CMK (cell line): ENCODE measurements at places on chromosomes 4 and X.

DNA sequence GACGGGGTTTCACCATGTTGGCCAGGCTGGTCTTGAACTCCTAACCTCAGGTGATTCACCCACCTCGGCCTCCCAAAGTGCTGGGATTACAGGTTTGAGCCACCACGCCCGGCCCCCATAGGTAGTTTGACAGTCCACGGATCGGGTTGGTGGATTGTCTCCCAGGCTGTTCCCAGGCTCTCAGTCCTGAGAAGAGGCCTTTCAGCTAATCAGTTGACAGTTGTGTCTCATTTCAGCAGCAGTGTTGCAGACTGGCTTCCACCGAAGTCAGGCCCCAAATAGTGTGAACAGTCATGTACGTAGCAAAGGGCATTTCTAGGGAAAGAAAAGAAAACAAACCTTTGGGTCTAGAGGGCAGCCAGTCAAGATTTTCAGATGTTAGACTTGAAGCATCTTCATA lies 102.4 kb upstream of the TLR3 start:
- DNase-seq, result no peak

DNA sequence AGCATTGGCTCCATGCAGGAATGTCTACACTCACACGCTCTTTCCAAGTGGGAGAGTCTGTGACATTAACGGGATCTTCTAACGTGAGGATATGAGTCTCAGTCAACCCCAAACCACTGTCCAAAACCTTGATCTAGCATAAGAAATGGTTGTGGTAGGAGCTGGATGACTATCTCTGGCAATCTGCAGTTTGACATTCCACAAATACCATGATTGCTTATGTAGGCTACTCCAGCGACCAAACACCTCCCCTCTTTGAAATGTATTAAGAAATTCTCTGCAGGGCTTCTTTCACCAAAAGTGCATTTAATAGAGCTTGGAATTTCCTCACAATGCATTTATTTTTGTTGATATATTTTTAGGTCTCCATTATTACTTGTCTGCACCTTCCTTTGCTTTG lies 14.1 kb upstream of the STX18 start:
- DNase-seq, result no peak

- DNase-seq, result no peak
Measured at GRCh38 chr4:39924014-39924413, 53.7 kb downstream of the PDS5A start.

DNA sequence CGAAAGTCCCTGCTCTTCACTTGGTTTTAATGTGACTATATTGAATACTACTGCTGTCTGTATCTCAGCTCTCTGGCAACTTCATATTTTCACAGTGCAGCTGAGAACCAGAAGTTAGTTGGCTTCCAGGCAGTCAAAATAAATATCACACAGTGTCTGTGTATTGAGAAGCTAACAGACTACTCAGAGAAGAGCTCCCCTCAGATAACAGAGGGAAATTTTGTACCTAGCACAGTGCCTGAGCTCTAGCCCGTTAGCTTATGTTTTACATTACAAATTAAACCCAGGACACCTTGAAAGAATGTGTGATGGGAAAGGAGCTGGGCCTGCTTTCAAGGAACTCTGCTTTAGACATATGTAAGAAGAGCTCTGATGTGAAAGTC lies 22.7 kb downstream of the JADE1 start:
- no peak for DNase-seq

DNA sequence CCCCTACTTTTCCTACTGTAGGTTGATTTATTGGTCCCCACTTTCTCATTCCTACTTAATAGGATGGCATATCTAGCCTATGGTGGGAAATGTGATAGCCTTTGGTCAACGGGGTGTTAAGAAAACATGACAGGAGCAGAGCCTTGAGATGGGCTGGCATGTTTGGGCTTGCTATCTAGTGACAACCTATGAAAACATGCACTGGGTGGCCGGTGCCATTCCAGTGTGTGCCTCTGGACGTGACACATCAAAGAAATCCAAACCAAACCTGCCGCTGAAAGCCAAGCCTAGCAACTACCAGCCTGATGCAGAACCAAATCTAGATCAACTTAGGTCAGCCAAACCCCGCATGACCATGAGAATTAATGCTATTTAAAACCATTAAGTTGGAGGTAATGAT lies 317.6 kb downstream of the DMD start:
- no peak for DNase-seq

GRCh38 chr4:38921151-38921550 lies 53.5 kb downstream of the FAM114A1 start:
- no peak for DNase-seq

- no peak for DNase-seq
Measured at GRCh38 chr4:76178296-76178695, 30.1 kb upstream of the NUP54 start.

- DNase-seq, result no peak
Measured at GRCh38 chr4:148857973-148858534, 415.8 kb upstream of the NR3C2 start.

- no peak for DNase-seq
Measured at GRCh38 chr4:111712093-111712677, 433.1 kb upstream of the FAM241A start.

DNA sequence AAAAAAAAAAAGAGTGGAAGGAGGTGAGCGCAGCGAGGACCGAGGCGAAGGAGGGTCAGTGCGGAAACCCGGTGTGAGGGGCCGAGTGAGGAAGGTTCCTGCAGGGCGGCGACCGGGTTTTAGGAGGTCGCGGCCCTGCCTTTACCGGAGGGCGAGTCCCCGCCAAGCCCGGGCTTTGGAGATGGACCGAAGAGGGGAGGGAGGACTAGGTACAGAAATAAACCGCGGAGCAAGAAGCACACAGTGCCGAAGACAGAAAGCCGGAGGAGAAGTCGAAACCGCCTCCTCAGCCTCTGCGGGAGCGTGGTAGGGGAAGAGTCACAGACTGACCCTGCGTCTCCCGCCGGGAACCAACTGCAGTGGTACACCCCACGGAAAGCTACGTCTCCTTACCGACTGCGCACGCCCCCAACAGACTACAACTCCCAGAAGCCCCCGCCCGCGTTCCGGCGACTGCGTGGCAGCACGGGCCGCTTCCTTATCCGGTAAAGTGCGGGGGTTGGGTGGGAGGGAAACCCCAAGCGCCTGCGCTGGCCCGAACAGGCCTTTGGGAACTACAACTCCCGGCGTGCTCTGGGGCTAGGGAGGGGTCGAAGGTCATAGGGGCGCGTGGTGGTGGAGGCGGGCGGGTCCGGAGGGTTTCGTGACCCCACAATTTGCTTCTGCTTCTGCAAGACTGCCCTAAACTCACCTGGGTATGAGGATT lies at the start of gene NFXL1:
TSS of gene NFXL1 (minus strand) at position 364 of the 706 bp plus-strand sequence. CDS start 380 bp downstream, outside the sequence.
- peak; percentile 80 for DNase-seq

DNA sequence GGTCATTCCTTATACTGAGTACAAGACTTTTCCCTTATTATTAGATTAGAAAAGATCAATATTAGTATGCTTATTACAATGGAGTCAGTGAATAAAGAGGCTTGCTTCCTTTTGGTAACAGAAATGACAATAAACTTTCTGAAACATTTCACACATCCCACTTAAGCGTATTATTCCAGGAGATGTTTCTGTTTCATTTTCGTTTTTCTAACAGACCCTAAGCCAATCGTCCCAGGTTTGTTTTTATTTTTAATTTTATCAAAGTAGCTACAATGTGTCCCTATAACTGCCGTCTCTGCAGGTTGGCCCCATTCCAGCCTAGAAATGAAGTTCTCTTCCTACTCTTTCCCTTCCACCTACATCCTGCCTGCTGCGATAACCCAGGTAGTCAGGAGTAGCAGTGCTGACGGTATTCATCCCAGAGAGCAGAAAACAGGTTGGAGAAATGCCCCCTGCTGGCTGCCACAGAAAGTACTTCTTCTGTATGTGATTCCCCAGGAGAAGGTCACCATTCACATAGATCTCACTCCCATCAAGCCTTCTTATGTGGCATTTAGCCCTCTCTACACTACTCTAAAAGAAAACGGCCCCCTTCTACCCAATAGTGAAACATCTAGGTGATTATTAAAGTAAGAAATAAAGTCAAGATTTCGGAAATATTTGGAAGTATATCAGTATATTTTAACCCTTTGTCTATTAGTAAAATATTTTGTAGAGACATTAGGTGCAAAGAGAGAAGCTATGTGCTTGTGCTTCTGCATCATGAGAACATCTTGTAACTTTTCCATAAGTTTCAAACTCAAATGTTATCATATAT lies 40.4 kb downstream of the ENPEP start:
- no peak for DNase-seq

DNA sequence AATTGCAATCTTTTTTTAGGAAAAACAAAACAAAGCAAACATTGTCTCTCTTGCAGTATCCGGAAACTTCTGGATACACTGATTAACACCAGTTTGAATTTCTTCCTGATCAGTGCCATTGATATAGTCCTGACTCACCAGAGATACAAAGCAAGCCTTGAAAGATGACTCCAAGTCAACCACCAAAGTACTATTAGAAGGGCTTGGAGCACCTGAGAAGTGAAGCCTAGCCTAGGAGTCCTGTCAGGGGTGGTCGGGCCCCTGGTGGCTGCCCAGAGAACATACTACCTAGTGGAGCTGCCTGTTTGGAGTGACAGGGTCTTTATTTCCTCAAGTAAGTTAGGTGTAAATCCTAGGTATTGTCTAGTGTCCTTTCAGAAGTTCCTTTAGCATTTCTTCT lies 593.2 kb downstream of the ZNF674 start:
- no peak for DNase-seq

DNA sequence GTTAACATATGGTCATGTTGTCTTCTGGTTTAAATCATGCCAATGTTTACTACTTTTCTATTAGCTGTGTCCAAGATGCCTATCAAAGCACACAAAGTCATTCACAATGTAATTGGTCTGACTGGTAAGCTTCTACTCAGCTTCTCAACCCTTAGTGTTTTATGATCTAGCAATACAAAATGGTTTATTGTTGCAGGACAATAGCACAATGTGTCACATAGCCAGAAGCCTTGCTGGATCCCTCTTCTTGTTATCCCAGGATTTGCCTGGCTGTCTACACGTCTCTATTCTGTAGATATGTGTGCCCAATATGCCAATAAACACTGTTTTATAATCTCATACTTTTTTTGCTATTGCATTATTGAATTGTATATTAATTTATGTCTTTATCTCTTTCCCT lies 1111.0 kb upstream of the AGA start:
- DNase-seq, result no peak

GRCh38 chr4:148651991-148652390 lies 209.8 kb upstream of the NR3C2 start:
- DNase-seq, result no peak

DNA sequence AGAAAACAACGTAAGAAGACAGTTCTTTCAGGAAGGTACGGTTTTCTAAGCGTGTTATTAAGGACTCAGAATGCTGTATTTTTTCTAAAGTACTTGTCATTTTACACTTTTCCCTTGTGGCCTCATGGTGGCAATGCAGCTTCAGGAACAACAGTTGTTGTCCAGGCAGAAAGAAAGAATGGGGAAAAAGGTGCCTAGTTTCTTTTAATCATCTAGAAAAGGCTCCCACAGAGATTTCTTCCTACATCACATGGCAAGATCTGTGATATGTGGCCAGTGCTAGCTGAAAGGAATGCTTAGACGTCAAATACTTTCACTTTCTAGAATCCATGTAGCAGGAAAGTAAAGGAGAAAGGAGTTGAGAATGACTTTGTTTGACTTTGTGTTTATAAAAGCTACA lies 49.0 kb upstream of the TRAM1L1 start:
- no peak for DNase-seq

- DNase-seq, result no peak
Measured at GRCh38 chr4:143337600-143338287, 1.1 kb downstream of the GAB1 start.

GRCh38 chr4:102474736-102475504 lies 26.2 kb upstream of the NFKB1 start:
- DNase-seq, result no peak

- DNase-seq, result no peak
Measured at GRCh38 chr4:60605646-60606354, 594.3 kb upstream of the ADGRL3 start.

GRCh38 chr4:112270640-112271421 lies 14.9 kb downstream of the TIFA start:
- DNase-seq, result no peak

GRCh38 chr4:119204916-119205315 lies 7.6 kb upstream of the USP53 start:
- DNase-seq, result no peak

DNA sequence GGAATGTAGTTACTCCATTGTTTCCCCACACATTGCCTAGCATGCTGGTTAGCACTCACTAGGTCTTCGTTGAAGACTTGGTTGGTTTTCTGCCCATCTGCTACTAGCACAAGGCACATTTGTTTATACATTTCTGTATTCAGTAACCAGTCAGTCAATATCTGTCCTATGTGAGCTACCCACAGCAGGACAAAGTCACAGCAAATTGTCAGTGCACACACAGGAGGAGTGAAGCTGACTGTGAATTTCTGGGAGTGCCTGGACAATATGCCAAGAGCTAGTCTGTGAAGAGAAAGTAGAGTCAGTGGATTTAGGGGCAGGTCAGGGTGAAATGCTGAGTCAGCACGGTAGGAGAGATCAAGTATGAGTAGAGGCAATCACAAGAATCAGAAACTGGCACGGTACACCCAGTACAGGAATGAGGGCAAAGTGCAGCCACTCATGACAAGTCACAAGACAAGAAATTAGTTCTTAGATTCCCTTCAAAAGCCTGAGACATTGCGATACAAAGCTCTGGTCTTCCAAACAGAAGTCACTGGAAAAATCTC lies 1049.8 kb upstream of the POU3F4 start:
- no peak for DNase-seq

GRCh38 chr4:19366916-19367315 lies 884.8 kb upstream of the SLIT2 start:
- no peak for DNase-seq

DNA sequence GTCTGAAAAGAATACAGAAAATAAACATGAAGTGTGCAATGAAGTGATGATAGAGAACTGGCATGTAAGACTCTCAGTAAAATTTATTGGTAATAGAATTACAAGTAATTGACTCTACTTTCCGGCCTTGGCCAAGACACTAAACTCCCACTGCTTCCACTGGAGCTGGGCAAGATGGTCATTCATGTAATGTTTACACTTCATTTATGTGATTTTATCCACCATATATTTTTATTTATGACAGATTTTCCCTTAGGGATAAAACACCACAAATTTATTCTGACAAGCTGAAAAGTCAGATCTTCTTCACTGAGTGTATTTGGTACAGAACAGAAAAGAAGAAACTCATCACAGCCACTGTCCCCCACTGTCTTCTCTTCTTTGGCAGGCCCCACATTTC lies 191.9 kb downstream of the SLC39A8 start:
- DNase-seq, result no peak

DNA sequence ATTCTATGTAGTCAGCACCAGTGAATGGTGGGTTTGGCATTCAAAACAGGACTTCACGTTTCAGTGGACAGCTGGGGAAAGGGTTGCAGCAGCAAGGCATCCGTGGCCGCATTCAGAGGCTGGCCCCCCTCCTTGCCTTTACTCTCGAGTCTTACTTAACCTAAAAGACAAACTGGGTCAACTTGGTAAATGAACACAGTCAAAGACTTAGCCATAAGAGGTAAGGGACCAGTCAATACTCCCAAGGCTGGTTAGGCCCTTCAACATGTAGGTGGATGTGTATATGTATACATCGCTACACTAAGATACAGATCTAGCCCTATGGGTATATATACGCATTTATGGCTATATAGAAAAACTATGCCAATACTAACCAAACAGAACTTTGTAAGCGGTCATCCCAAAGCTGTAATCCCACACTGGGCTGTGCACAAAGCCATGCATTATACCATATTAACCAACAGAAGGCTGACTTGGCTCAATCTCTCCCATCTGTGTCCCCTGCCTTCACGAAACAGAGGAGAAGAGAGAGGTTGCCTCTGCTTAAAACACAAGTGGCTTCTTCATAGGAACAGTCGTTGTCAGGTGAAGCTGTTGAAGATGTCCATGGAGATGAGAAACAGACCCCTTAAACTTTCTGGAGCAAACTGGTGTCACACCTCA lies 61.9 kb downstream of the TSC22D3 start:
- no peak for DNase-seq

- no peak for DNase-seq
Measured at GRCh38 chr4:185566972-185567371, 31.7 kb upstream of the PDLIM3 start.
